ENCODE measurements at places on chromosomes 2 and 18.

DNA sequence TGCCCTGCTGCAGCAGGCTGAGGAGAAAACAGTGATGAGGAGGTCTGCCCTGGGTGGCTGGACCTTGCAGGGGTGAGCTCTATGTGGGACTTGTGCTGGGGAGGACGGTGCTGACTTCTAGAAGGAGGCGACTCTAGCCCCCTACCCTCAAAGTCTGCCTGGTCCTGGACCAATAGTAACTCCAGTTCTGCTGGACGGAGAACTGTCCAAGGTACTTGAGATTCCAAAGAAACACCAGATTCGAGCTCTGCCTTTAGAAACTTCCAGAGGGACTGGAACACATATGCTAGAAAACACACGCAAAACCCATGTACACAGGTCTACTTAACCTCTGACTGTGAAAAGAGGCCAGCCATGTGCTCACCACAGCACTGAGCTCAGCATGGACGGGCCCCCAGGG, 260.6 kb downstream of the TWIST2 start:
- no peak for DNase-seq

DNA sequence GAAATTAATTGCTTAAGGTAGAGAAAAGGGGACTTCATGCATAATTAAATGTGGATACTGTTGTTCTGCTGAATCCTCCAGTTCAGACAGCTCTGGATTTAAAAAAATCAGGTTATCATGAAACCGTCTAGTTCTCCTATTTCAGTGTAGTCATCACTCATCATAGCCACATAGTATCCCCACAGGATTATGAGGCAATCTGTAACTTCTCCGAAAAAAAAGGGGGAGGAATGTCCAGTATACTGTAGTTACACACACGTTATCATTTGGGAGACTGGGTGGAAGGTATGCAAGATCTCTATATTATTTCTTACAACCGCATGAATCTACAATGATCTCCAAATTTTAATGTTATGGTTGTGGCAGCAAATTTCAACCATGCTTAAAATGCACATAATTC, 114.0 kb downstream of the HIBCH start:
- DNase-seq = no peak

GRCh38 chr2:214715025-214715424, 94.5 kb downstream of the BARD1 start:
- no peak for DNase-seq

GRCh38 chr2:168355779-168356476, 100.1 kb upstream of the CERS6 start:
- no peak for DNase-seq

Measured in NCI-H187 (cell line).